Astrocyte of the cerebellum (primary cell): ENCODE measurements at places on chromosomes 2 and 18.

- DNase-seq = no peak
Measured at GRCh38 chr2:122378521-122378920, 623.1 kb downstream of the TSN start.

GRCh38 chr18:58596265-58596681 is 32.6 kb downstream of the ALPK2 start:
- DNase-seq = no peak

GRCh38 chr2:226828191-226828590 is 7.7 kb upstream of the RHBDD1 start:
- no peak for DNase-seq

DNA sequence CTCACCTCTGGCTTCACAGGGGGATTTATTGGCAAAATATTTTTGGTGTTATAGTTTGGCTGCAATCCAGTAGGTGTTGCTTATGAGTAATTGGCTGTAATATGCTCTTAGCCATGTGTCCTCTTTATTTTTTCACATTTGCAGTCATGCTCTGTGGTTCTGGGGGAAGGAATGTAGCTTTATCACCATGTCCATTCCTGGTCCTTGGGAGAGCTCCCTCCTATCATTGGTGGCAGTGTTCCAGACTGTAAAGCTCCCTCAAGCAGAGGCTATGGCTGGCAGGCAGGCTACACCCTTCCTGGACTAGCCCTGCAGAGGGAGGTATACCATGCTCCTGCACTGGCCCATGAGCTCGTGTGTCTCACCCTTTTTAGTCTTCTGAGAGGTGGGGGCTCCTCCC is 120.0 kb upstream of the FSIP2 start:
- peak; percentile 72 for DNase-seq

DNA sequence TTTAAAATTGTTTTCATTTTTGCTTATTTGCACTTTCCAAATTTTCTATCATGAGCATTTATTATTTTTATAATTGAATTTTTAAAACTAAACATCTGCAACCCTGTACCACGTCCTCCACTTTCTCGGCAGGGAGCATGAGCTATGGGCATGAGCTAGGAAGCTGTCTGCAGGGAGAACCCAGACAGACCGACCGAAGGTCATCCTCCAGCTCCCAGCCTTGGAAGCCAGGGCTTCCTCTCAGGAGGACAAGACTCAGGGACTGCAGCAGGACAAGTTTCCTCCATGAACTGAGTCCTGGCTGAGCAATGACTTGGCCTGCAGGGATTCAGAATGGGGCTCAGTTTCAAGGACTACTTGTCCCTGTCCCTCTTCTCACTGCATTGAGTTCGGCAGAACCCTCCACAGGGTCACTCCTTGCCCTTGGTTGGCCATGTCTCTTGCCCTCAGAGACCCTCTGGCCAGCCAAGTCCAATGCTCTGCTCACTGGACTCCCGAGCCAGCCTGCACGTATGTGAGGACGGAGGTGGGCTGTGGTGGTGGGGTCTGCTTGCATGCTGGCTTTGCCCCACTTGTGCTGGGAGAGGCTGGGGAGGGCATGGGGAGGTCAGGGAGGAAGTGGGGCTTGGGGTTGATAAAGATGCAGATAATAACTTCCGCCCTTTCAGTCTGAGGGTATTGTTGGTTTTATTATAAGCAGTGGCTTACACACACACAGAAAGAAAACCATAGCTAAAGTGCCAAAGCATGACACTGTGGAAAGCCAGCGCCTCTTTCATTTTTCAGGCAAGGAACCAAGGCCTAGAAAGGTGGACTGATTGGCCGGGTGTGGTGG is 6.6 kb downstream of the NMUR1 start:
- DNase-seq = no peak

GRCh38 chr2:10721396-10722251 is at the start of gene ATP6V1C2:
Gene ATP6V1C2 (plus strand): TSS chr2:10721630. CDS start chr2:10722850, 1,220 bp downstream.
- no peak for DNase-seq
